ENCODE measurements at places on chromosomes 11 and 22. TPM values are rescaled to one million over a fixed set of nuclear protein-coding genes. Genes with fewer than 3 reads are reported as not detected.
A peak's percentile ranks its signal among the peaks of the same experiment; 100 is the strongest.

Gene FGF3
- total RNA-seq = not detected

Gene SLC25A1
- 72.2 TPM for total RNA-seq

- DNase-seq = no peak
- no peaks in the 10 kb centered on the region for H3K4me1 ChIP-seq
- no peaks in the 10 kb centered on the region for H3K36me3 ChIP-seq
Observed at GRCh38 chr11:80261776-80262175, 820.9 kb upstream of the TENM4 start.

DNA sequence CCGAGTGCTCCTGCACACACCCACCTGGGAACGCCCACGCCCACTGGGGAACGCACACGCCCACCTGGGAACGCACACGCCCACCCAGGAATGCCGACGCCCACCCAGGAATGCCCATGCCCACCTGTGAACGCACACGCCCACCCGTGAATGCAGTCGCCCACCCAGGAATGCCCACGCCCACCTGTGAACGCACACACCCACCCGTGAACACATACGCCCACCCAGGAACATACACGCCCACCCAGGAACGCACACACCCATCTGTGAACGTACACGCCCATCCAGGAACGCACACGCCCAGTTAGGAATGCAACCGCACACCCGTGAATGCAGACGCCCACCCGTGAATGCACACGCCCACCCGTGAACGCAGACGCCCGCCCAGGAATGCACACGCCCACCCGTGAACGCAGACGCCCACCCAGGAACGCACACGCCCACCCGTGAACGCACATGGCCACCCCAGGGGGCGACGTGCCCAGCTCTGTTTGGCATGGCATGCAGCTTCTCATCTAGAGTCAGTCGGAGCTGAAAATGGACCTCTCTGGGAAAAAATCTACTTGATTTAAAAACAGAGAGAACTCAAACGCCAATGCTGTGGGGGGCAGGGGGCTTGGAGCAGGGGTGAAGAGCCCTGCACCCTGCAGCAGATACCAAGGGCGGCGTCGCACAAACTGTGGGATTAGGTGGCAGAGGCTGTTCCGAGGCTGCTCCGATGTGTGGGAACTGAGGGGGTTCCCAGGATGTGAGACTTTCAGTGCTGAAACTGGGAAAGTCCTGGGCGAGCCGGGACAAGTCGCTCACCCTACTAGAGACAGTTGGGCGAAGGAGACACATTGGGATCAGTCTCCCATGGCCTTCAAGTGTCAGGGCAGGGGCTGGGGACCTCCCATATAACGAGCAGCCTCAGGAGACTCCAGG is 83.3 kb downstream of the MYEOV start:
- no peaks in the 10 kb centered on the region for H3K27me3 ChIP-seq
- no peaks in the 10 kb centered on the region for H3K4me1 ChIP-seq
- no peak overlapping the region for H3K27ac ChIP-seq
- no peak for DNase-seq

DNA sequence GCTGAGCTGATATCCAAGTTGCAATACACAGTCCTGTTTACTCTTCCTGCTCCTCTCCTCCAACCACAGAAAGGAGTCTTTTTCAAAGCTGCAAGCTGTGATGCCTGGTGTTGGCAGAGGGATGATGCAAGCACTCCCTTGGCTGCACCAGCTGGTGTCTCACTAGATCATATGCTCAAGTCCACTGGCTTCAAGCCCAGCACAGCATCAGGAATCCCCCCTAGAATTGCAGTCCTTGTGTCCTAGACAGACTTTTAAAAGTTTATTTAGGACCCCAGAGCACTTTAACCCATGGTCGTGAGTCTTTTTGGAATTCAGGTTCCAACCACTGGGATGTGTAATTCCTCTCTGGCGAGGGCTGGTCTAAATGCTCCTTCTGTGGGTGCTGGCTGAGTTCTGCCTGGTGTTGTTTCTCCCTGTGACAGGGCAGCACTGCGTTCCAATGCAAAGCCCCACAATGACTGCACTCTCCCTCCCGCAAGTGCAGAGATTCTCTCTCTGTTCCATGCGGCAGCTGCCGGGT is 1.9 kb upstream of the HEPN1 start:
- H3K27ac ChIP-seq = peak overlapping the region; percentile 7
- no peaks in the 10 kb centered on the region for H3K36me3 ChIP-seq
- peaks cover 18% of the 10 kb centered on the region for H3K4me1 ChIP-seq
- H3K4me3 ChIP-seq = no peak overlapping the region
- peak; percentile 28 for DNase-seq

Gene THY1
- 105 TPM for total RNA-seq

DNA sequence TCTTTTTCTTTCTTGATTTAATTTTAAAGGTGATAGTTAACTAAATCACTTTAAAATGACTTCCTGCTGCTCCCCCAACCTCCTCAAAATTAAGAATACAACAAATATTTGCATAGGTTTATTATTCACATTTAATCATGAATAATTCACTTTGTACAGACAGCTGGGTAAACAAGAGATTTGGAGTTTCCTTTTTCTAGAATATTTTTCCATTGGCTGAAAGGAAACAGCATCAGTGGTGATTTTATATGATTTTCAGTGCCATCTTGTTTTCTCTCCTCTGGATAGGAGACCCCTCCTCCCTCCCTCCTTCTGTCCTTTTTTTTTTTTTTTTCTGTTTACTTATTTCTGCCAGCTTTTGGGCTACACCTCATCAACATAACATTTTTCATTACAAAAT is 60.5 kb downstream of the LIF start:
- H3K4me3 ChIP-seq = no peak overlapping the region
- no peaks in the 10 kb centered on the region for H3K27me3 ChIP-seq
- DNase-seq = no peak
- H3K36me3 ChIP-seq = no peaks in the 10 kb centered on the region
- H3K4me1 ChIP-seq = peaks cover 2% of the 10 kb centered on the region

- no peak overlapping the region for H3K4me3 ChIP-seq
- DNase-seq = no peak
- peaks cover 3% of the 10 kb centered on the region for H3K4me1 ChIP-seq
- H3K27ac ChIP-seq = no peak overlapping the region
- no peaks in the 10 kb centered on the region for H3K27me3 ChIP-seq
Observed at GRCh38 chr11:129866311-129866710, 29.1 kb downstream of the NFRKB start.

- H3K27me3 ChIP-seq = no peaks in the 10 kb centered on the region
- H3K27ac ChIP-seq = no peak overlapping the region
- no peak for DNase-seq
- no peak overlapping the region for H3K4me3 ChIP-seq
- H3K4me1 ChIP-seq = no peaks in the 10 kb centered on the region
- no peaks in the 10 kb centered on the region for H3K36me3 ChIP-seq
Observed at GRCh38 chr11:94767291-94767690, 865 bp upstream of the AMOTL1 start.

Gene OR5B21
- total RNA-seq = not detected

GRCh38 chr11:6538456-6538855 is 41.4 kb downstream of the DNHD1 start:
- H3K36me3 ChIP-seq = peaks cover 1% of the 10 kb centered on the region
- no peaks in the 10 kb centered on the region for H3K27me3 ChIP-seq
- no peak for DNase-seq
- no peak overlapping the region for H3K27ac ChIP-seq

Gene SLC22A12
- not detected for total RNA-seq

Gene SAA1
- total RNA-seq = not detected

Gene ELP4
- total RNA-seq = 11.7 TPM

Gene MYRF
- total RNA-seq = 0.17 TPM

Gene TRIM29
- not detected for total RNA-seq

DNA sequence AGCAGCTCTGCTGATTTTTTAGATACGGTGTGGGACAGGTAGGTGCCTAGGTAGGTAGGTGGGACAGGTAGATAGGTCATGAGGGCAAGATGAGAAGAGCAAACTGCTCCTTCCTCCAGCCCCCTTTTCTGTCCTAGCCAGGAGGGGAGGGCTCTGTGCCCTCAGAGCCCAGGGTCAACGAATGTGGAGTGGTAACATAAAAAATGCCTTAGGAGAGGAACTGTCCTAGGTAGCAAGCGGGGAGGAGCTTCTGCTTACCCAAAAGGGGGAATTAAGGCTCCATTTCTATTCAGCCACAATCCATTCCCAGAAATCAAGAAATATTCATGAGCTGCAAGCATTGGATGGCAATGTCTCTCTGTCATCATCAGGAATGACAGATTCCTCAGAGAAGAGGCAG is 234.8 kb downstream of the GRIK4 start:
- no peaks in the 10 kb centered on the region for H3K36me3 ChIP-seq
- no peak overlapping the region for H3K4me3 ChIP-seq
- DNase-seq = no peak
- H3K4me1 ChIP-seq = no peaks in the 10 kb centered on the region

Gene SMTNL1
- total RNA-seq = not detected

Gene OR52I2
- not detected for total RNA-seq

Gene AP5B1
- total RNA-seq = 5.1 TPM

All from fibroblast of lung (primary cell).